ENCODE measurements at places on chromosomes 2 and 18.

- DNase-seq, result no peak
These were observed 90.3 kb downstream of the VWA3B start for GRCh38 chr2:98177286-98177685.

DNA sequence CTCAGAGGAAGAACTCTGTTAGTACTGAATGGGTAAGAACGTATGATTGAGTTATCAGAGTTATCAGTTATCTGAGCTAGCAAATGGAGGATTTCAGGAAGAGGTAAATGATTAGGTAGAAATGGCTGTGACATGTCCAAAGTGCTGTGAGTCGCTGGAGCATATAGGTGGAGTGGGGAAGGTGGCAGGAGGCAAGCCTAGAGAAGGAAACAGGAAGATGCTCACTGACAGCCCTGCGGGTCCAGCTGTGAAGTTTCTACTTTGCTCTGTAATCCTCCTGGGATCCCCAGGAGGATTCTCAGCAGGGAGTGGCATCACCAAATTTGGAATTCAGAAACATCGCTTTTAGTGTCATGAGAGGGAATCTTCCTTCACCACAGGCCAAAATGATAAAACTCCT lies 52.0 kb downstream of the GYPC start:
- no peak for DNase-seq

GRCh38 chr2:232609607-232610006 lies 23.8 kb upstream of the EFHD1 start:
- DNase-seq, result no peak

DNA sequence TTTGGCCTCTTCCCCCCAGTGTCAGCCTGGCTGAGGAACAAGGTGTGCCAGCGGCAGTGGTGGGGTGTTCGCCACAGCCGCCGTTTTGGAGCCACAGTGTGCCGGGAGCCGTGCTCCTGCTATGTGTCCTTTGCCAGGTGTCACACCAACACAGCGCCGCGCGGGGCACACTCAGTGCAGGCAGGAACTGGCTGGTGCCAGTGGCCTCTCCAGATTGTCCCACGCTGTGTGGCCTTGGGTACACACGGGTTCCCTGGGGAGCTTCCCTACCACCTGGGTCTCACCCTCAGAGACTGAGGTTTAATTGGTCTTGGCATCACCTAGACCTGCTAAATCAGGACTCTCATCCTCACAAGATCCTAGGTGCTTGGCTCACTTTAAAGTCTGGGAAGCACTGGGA lies 171.6 kb downstream of the LDLRAD4 start:
- no peak for DNase-seq

GRCh38 chr2:186532891-186533290 lies 46.8 kb downstream of the ZC3H15 start:
- DNase-seq, result no peak

DNA sequence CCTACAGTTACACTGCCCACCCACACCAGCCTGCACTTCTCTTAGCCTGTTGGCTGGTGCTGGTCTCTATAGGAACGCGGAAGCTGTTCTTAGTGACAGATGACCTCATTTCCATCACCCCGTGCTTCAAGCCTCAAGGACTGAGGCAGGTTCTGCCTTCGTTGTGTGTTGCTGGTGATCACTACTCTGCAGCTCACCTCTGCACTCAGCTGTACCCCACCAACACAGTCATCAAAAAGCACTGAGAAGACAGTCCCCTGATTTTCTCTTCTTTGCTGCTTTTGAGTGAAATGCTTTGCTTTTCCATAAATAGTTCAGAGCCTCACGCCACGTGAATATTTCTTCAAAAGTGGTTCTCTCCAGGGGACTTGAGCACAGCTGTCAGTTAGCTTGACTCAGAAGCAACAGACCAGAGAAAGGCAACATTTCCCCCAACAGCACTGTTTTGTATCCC lies 225.7 kb upstream of the CCDC150 start:
- no peak for DNase-seq

DNA sequence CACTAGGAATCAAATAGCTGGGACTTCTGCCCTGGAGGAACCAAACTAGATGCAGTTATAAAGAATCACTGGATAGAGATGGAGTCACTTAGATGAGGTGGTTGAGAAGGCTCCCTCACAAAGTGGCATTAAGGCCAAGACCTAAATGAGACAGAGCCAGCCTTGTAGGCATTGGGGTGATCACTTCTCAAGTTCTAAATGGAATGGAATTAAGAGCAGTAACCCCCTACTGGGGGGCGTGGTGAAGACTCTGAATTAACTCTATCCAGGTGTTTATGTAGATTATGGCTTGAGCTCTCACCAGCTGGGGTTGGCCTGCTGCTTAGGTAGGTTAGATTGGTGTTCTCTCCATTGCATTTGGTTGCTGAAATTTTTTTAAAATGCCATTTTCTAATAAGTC lies 71.3 kb downstream of the TTC27 start:
- DNase-seq, result no peak

GRCh38 chr2:168603439-168603961 lies 147.4 kb downstream of the CERS6 start:
- DNase-seq, result no peak

DNA sequence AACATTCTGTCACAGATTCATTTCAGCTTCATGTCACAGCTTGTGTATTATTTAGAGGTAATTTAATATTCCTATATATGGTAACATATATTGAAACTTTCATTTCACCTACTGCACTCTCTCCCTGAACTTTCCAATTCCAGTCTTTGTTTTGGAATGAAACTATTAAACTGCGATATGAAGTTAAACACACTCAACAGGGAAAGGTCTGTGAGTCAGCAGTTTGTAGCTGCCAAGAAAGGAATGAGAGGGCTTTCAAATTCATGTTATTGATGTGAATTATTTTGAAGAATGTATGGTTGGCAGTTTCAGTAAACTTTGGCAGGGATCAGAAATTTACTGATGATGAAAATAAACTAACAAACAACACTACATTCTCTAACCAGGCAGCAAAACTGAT lies 148.3 kb downstream of the HNMT start:
- DNase-seq, result no peak

DNA sequence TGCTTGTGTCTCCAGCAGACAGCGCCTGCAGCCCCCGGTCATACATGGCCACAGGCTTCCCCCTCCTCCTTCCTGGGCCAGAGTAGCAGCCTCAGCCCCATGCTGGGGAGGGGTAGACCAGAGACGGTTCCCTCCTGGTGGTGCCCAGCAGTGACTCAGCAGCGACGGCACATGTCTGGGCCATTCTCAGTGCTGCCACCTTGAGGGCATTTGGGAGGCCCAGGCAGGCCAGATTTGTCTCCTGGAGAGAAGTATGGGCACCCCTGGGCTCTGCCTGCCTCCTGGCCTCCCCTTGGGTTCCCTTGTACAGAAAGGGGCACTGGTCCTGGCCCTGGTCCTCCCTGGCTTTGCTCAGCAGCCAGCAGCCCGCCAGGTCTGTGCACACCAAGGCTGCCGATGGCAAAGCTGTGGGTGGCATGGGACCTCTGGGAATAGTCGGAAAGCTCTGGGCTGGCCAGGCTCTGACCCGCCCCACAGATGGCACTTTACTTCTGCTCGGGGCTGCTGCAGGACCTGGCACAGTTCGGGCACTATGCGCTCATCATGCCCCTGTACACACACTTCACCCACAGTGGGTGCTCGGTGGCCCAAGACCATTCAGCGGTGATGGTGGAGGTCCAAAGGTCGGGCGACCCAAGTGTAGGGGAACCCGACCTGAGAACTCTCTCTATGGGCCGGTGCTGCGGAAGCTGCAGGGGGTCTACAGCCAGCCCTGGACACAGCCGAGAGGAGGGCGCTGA lies 11.4 kb upstream of the ALPI start:
- DNase-seq, result no peak

GRCh38 chr18:6010284-6010683 lies 115.0 kb upstream of the TMEM200C start:
- DNase-seq, result no peak

- no peak for DNase-seq
These were observed 14.6 kb downstream of the PIGN start for GRCh38 chr18:62172298-62172697.

DNA sequence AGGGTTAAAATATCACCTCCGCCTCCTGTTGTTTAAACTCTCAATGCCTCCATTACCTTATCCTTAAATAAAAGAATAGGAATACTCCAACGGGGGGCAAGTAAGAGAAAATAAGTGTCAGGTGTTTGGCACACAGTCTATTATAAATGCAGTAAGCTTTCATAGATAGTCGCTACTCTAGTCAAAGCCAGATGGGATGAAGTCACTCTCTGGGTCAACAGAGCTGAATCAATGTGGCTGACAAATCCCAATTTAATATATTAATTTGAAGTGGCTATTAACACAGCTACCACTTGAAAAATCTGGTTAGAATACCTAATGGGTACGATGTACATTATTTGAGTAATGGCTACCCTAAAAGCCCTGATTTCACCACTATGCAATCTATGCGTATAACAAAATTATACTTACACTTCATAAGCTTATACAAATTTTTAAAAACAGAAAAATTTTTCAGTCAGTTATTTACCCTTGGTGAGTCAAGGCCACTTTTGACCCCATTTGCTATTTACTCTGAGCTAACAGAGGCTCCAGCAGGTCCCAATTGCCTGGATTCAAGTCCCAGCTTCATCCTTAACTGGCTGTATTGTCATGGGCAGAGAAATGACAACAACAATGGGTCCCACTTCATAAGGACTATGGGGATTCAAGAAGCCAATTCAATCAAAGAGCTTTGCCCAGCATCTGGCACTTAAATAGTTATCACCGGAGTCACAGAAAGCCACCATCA lies 167.5 kb upstream of the PID1 start:
- DNase-seq, result no peak

GRCh38 chr2:222333397-222333796 lies 34.6 kb upstream of the PAX3 start:
- no peak for DNase-seq

GRCh38 chr2:138012968-138013367 lies 48.7 kb downstream of the HNMT start:
- no peak for DNase-seq

DNA sequence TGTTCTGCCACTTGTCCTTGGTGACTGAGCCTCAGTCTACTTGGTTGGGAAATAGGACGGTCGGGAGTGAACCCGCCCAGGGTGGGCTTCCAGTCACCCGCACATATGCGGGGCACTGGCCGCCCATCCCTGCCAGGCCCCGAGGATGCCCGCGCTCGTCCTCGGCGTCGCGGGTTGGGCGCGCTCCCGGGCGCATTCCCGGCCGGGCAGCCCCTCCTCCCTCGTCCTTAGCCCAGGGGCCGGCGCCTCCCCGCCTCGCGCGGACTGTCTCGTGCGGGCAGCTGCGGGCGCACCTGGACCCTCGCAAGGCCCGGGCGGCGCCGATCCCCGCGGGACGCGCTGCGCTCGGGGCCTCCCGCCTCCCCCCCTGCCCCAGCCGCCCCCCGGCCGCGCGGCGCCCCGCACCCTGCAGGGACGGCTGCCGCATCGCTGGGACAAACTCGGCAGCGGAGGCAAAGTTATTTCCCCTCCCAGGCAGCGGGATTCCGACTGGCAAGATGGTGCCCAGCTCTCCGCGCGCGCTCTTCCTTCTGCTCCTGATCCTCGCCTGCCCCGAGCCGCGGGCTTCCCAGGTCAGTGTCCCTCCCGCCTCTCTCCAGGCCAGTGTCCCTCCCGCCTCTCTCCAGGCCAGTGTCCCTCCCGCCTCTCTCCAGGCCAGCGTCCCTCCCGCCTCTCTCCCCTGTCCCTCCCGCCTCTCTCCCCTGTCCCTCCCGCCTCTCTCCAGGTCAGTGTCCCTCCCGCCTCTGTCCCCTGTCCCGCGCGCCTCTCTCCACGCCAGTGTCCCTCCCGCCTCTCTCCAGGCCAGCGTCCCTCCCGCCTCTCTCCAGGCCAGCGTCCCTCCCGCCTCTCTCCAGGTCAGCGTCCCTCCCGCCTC lies at the start of gene FBLN7:
FBLN7 (plus strand) TSS at position 227 of the 874 bp plus-strand sequence; CDS start at position 498, 271 bp downstream.
- DNase-seq, result no peak

GRCh38 chr2:72497763-72498162 lies 328.1 kb downstream of the EXOC6B start:
- DNase-seq, result no peak

GRCh38 chr2:108396845-108397244 lies 19.1 kb downstream of the SULT1C4 start:
- no peak for DNase-seq

Data from thoracic aorta (tissue), 2 donors.